Pulmonary artery endothelial cell (primary cell): ENCODE measurements at places on chromosomes 4 and X.

DNA sequence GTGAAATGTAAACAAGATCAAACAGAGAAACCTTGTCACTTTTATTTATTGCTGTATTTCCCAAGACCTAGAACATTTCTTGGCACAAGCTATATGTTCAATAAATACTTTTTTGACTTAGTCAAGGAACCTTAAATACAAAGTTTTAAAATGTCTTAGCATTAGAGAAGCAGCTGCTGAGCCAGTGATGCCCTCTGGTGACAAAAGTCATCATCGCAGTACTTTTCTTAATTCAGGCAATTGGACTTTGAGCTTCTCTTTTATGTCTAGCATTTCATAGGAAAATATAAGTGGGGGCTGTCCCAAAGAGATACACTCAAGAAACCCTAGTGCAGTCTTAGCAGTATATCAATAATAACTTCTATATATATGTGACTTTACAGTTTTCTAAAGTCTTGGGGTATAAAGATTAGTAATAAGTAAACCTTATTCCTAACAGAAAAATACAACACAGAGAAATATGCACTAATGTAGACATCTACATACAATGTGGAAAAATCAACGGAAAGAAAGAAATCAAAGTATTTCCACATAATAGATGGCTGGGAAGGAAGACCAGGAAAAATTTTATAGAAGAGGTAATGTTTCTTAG is 118.4 kb downstream of the DTHD1 start:
- DNase-seq: no peak

- no peak for DNase-seq
Observed at GRCh38 chrX:30085571-30085970, 129.8 kb upstream of the MAGEB2 start.

DNA sequence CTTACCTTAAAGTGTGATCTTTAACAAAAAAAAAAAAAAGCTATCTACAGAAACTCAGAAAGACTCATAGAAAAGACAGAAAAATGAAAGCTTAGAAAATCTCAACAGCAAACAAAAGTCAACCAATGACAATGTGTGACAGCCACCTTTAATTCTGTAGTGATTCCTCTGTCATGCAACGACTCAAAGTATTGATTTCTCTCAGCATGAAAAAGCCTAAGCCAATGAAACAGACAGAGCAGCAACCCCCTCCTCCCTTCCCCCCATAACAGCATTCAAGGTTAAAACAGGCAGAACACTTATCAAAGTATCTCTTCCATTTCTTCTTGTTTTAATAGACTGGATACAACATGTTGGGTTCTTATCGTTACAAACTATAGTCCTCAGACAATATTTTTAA is 112.5 kb downstream of the MAB21L2 start:
- DNase-seq: no peak

DNA sequence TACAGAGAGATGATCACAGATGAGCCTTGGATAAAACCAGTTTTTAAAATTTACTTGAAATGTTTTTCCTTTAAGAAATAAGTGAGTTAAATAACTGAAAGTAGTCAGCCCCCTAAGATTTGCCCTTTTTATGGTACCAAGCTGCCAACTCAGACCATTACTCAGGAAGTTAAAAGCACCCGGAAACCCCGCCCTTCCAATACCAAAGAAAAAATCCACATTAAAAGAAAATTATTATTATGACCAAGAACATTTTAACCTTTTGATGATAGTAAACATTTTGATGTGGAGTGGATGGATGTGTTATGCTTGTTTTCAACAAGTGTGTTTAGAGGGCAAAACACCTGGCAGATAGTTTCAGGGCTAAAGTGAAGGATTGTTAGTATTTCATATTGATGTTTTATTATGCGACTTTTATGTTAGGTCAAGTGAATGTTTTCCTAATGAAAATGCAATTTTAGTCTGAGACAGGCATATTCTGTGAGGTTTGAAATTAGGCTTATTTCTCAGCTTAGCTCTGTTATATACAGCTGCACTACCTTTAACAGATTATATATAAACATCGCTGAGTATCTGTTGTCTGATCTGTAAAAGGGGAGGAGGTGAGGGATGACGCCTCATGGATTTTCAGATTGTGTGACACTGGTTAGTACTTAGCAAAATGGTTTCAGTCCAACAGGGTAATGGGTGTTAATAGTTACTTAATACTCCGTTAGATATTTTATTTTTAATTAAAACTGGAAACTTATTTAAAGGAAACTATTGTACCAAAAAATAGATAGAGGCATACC is 89.0 kb downstream of the KDM6A start:
- DNase-seq: no peak

DNA sequence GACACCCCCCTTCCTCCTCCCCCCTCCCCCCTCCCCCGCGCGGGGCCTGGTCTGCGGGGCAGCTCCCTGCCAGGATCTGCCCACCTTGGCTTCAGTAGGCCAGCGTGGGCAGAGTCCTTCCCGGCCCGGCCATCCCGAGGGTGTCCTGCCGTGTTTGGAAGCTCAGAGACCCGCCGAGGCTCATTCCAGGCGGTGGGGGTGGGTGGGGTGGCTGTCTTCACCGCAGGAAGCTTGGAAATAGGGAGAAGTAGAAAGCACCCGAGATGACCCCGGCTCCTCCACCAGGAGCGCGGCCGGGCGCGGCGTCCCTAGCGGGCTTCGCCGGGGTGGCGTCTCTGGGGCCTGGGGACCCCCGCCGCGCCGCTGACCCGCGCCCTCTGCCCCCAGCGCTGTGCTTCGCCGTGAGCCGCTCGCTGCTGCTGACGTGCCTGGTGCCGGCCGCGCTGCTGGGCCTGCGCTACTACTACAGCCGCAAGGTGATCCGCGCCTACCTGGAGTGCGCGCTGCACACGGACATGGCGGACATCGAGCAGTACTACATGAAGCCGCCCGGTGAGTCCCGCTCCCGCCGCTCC is 1.6 kb downstream of the NAT8L start:
- DNase-seq: no peak

DNA sequence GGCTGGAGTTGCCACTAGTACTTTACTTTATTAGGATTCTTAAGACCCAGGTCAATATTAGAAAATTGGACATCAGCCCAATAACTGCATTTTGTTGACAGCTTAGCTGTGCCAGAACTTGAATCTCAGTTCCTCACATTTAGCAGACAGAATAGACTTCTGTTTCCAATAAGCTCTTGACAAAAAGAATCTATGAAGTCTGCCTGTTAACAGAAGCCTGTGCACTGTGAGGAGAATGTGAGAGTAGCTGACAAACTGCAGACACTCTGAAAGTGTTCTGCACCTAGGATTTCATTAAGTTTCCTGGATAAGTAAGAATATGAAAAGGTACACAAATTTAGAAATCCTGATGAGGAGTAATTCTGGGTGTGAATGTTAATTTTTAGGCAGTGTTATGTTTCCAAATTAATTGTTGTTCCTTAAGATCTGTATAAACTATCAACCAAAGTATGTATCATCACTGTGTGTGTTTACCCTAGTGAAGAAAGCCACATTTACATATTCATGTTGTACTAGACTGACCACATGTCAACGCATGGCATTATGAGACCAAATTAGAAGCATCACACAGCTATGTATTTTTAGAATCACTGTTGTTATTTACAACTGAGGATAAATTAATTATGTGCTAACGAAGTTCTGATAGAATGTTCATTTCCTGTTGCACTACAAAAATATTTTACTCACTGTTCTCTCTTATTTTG is 756.4 kb upstream of the IGFBP7 start:
- no peak for DNase-seq

GRCh38 chr4:110486256-110486655 is 10.3 kb downstream of the ENPEP start:
- DNase-seq: no peak

- no peak for DNase-seq
Observed at GRCh38 chrX:20711366-20711765, 444.7 kb upstream of the RPS6KA3 start.

GRCh38 chr4:10237131-10237530 is 120.5 kb upstream of the WDR1 start:
- DNase-seq: no peak

GRCh38 chr4:80726471-80726870 is 304.0 kb upstream of the BMP3 start:
- no peak for DNase-seq

- no peak for DNase-seq
Observed at GRCh38 chrX:25527596-25527995, 511.8 kb upstream of the ARX start.

DNA sequence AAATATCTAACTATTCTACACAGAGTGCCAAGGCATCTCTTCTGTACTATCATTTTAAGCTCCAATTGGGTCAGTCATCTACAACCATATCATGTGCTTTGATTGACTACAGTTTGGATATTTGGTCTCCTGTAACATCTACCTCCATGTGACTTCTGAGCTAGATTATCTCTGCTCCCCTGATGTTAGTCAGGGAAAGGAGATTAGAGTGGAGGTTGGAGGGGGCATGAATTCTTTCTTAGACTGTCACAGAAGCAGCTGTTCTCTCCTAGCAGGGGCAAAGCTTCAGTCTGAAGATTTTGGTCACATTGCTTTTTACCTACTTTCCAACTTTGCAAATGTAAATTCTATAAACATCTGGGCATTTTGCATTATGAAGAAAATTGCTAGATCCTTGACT is 62.6 kb upstream of the C4orf54 start:
- no peak for DNase-seq

DNA sequence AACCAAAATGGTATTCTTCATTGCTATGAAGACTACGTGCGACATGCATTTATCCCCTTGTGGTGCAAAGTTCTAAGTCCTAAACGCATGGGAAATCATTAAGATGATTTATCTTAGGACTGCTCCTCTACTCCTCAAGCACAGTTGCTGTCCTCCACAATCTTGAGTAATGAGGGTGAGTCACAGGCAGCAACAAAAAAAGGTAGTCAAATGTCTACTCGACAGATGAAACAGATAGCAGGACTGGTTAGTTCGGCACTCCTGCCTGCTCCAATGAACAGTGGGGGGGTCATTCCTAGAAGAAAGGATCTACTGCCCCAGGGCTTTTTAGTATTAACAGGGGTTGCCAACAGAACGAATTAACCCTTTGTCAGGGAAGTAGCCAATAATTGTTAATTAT is 233.7 kb upstream of the FGF13 start:
- DNase-seq: no peak

DNA sequence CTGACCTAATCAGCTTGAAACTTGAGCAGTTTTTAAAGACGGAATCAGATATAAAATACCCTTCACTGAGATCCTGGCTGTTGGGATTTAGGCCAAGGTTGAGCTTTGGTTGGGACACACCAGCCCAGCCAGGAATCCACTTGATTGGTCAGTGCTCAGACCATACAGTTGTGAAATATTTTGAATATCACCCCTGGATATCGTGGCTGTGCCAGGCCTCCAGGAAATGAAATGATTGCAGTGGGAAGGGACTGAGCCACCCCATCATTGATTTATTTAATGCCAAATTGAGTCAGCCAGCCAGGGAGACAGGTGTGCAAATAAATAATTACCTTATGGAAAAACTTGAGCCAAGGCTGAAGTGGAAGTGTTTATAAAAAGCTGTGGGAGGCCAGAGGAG is 128.4 kb upstream of the SCML1 start:
- no peak for DNase-seq

DNA sequence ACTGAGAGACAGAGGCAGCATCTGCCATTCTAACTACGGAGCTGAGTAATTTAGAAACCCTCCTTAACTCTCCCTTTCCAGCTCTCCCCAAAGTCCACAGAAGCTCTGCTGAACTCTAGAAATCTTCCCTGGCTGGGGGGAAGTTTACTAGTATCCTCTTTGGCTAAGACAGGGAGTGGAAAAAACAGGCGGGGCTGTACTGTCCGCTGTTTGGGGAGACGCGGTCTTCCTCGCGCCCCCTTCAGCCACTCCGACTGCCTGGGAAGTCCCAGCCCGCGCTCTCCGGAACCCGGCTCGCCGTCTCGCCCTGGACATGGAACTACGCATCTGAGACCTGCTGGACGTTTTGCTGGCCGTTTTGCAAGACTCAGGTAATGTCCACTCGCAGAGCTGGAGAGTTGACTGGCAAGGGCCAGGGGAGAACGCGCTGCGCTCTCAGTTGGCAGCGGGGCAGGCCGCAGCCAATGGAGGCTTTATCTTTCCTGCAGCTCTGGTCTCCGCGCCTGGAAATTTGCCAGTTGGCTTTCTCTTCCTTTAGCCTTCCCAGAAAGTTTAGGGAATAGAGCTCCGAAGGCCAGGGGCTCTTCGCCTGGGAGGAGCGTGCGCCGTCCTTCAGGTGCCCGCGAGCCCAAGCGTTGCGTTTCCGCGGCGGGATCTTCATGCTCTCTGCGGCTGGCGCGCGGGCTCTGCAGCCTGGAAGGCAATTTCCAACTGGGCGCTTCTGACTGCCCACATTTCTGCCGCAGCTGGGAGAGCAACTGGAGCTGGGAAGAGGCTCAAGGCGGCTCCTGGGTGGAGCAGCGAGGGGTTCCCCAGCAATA is 892 bp downstream of the IL1RAPL2 start:
- DNase-seq: no peak

- DNase-seq: no peak
Observed at GRCh38 chr4:31366041-31366440, 645.9 kb downstream of the PCDH7 start.

DNA sequence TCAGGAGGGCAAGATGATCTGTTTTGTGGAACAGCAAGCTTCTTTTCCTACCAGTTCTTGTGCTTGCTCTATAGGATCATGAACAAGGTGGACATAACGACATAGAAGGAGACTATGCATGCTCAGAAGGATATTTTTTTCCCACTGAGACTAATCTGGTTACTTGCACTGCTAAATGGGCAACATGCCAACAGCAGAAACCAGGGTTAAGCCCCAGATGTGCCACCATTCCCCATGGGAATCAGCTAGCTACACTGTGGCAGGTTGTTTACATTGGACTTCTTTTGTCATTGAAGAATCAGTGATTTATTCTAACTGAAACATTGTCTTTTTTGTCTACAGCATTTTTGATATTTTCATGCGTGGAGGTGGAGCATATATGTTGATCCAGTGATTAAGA is 165.6 kb downstream of the C4orf33 start:
- no peak for DNase-seq

DNA sequence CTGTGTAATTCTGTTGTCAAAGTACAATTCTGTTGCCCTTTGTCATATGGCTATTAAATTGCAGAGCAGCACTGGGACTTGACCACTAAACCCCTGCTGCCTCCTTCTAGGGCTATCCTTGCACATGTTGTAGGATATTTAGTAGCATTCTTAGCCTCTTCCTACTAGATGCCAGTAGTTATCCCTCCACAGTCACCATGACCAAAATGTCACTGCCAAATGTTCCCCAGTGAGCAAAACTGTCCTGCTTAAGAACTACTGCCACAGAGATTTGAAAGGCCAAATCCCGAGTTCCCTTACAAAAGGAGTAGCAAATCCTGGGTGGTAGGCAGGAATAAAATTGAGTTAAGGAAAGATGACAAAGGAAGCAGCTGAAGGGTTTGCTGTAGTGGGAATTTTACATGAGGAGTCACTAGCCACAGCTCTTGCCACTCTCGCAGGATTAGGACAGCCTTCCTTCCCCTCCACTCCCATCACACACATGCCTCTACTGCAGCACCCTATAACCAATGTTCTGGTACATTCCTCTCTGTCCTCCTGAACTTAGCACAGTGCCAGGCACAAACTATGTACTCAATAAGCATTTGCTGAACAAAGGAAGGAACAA is 8.4 kb downstream of the APBB2 start:
- no peak for DNase-seq

DNA sequence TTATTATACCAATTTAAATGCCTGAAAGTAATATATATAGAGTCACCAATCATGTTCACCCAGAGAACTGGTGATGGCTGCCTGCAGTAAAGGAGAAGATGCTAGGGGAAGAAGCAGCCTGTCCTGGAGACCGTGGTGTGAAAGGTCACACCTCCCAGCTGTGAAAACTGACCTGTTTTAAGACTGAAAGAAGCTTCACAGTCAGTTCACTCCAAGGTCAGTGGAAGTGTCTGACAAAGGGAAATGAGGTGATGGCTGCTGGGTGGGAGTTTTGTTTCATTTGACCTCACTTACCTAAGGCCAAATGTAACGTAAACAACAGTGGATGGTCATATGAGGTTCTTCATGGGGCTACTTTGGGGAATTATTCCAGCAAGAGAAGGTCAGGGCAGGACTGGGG is 352.1 kb upstream of the GATB start:
- no peak for DNase-seq
